ENCODE measurements at places on chromosomes 11 and 22.

GRCh38 chr11:121968638-121969037 is 147.4 kb downstream of the BLID start:
- DNase-seq = no peak

- DNase-seq = no peak
Observed at GRCh38 chr11:128533472-128533871, 53.9 kb downstream of the ETS1 start.

DNA sequence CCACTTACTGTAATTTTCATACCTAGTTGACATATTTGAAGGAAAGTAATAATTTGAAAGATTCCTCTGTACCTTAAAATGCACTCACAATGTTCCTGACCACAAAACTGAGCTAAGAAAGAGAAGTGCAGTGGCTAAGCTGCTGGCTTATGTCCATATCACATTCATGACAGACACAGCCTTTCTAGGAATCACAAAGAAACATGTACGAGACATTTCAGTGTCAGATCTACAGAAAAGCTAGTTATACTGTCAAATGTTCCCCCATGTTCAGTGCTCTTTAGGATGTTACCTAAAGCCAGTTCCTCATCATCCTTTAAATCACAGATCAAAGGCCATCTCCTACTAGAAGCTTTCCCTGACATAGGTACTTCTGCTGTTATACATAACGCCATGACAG is 142.2 kb upstream of the C11orf58 start:
- no peak for DNase-seq

GRCh38 chr22:44482776-44483175 is 15.3 kb downstream of the RTL6 start:
- DNase-seq = no peak

- no peak for DNase-seq
Observed at GRCh38 chr11:108538022-108538424, 39.8 kb upstream of the POGLUT3 start.

DNA sequence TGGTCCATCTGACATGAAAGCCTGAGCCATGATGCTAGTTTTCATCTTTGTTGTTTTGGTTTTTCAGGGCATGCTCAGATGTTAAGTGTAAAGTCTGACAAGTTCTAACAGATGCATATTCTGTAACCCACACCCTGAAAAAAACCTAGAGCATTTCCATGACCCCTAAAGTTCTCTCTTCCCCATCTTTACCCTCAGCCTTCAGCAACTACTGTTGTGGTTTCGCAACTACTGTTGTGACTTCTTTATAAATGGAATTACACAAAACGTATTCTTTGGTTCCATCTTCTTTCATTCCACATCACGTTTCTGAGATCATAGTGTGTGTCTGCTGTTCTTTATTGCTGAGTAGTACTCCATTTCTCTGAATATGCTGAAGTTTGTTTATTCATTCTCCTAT is 65.1 kb upstream of the LDLRAD3 start:
- no peak for DNase-seq

DNA sequence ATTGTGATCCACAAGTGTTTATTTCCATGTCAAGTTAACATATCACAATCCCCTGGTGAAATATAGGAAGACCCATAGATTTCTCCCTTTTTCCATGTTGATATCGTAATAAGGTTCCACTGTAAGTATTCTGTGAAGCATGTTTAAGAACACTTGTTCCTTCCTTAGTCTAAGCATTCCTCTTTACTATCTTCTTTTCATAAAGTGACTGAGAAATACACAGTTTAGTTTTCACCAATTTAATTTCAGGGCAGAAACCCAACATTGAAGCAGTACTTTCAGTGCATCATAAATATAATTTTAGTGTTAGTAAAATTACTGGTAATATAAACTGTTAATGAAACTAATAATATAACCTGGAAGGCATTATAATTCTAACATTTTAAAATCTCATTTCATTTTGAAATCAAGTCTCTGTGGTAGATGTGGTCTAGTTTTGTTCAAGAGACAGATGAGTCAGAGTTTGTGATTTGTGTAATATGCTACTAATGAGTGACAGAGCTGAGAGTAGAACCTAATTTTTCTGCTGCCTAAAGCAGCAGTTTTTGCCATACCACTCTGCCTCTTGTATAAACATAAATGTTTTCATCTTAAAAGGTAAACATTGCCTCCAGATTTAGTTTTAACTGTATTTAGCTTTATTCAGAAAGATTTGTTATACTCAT is 79.4 kb downstream of the ATM start:
- DNase-seq = no peak

Measured in smooth muscle cell of the brain vasculature (primary cell).